ENCODE measurements at places on chromosomes 11 and 22.

- no peak for DNase-seq
Observed at GRCh38 chr11:25247336-25247735, 750.5 kb downstream of the LUZP2 start.

DNA sequence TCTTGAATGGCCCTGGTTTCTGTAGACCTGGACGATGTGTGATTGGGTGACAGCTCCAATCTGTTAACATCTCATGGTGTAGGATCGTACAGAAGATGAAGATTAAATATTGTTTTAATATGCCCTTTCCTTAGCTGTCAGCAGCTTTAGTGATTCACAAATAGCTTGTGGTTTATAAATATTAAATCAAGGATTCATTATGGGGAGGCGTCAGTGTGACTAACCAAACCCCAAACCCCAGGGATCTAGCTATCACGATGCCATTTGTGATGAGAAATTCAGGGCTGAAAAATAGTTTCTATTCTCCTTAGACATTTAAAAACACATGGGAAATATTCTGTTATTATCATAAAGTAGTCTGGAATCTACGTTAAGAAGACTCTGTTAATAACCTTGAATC lies 73.4 kb downstream of the NCAM1 start:
- DNase-seq, result no peak

DNA sequence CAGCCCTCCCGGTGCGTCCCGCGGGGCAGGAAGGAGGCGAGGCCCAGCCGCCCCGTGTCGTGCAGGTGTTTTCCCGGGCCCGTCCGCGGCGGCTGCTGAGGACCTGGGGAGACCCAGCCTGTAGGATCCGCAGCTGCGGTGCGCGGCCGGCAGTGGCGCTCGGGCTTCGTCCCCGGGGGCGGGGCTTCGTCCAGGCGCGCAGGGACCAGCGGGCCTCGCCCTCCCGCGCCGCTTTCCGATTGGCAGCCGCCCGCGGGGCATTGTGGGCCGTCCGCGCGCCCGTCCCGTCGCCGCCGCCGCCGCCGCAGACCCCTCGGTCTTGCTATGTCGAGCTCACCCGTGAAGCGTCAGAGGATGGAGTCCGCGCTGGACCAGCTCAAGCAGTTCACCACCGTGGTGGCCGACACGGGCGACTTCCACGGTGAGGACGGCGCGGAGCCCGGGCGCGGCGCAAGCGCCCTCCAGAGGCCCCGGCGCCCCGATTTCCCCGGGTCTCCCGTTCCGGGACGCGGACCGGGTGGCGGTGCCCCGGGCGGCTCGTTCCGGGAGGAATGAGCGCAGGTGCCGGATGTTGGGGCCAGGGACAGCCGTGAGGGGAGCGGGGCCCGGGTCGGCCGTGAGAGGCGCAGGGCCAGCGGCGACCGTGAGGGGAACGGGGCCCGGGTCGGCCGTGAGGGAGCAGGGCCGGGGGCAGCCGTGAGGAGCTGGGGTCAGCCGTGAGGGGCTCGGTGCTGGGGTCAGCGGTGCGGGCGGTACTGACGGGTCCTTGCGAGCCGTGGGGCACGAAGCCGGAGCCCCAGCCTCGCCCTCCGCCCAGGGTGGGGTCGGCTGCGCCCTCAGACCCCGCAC lies at the start of gene TALDO1:
TSS of gene TALDO1 (plus strand) at position 307 of the 849 bp plus-strand sequence. CDS start at position 325, 18 bp downstream.
- peak; percentile 93 for DNase-seq

- peak; percentile 7 for DNase-seq
Observed at GRCh38 chr11:60764879-60765278, 8.2 kb downstream of the MS4A15 start.

- DNase-seq, result peak; percentile 53
Observed at GRCh38 chr11:121321614-121322243, 29.2 kb downstream of the SC5D start.

GRCh38 chr11:40125054-40125453 lies 1334.4 kb downstream of the LRRC4C start:
- DNase-seq, result peak; percentile 63

- no peak for DNase-seq
Observed at GRCh38 chr22:21949569-21949918, 3.1 kb downstream of the PPM1F start.

GRCh38 chr22:36454916-36455570 lies 26.4 kb downstream of the TXN2 start:
- peak; percentile 93 for DNase-seq

DNA sequence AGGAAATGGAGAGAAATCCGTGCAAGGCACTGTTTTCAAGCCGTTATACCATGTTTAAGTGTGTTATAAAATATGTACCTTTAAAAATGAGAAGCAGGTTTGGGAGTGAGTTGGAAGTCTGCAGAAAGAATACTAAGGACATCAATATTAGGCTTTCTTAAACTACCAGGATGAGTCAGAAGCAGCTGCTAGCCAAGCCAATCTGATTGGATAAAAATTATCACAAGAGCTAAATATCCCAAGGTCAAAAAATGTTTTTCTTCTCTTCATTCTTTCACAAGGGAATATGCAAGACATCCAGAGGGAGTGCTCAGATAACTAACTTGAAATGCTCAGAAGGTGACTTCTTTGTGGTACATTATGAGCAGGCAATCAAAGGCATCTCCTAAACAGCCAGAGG lies 19.3 kb upstream of the CKAP5 start:
- no peak for DNase-seq

Data from OCI-M1 (cell line).